ENCODE measurements at places on chromosomes 6 and 20. TPM values are rescaled to one million over a fixed set of nuclear protein-coding genes. Genes with fewer than 3 reads are reported as not detected.

NOTCH4 gene
- 4.3 TPM for total RNA-seq

DNA sequence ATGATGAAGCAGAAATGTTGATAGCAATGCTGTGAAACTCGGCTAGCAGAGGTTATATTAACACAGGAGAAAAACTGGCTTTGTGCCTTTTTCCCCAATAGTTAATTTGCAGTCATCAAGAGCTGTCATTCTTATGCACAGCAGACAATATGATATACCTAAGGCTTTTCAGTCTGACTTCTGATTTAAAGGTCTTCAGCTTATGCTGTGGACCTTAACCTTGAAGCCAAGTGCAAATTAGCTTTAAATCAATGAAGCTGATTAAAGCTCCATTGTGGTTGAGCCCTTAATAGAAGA is 171.6 kb upstream of the ID4 start:
- no peak for DNase-seq

FAM83D gene
- total RNA-seq: 11.2 TPM

GRCh38 chr6:106617302-106617701 is 12.0 kb downstream of the RTN4IP1 start:
- no peak for DNase-seq

DNA sequence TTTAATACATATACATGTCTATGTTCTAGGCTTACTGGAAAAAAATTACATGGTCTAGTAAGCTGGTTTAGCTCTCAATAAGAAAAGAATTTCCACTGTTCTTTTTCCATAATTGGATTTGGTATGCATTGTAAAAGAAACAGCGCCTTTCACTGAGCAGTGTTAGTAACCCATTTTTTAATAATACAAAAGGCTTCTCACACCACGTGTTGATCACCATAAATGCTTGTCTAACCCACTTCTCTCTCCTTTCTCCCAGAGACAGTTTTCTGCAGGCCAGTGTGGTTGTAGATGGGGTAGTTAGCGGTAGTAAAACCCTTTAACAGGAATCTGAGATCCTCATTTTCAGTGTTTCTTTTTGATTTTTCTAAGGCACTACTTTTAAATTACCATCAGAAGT is 348.7 kb upstream of the MANEA start:
- no peak for DNase-seq

ERVFRD-1 gene
- 0.09 TPM for total RNA-seq

- no peak for DNase-seq
These were observed 7.9 kb upstream of the BHLHE23 start for GRCh38 chr20:63014710-63015109.

- no peak for DNase-seq
These were observed 38.6 kb upstream of the SENP6 start for GRCh38 chr6:75563032-75563431.

DNA sequence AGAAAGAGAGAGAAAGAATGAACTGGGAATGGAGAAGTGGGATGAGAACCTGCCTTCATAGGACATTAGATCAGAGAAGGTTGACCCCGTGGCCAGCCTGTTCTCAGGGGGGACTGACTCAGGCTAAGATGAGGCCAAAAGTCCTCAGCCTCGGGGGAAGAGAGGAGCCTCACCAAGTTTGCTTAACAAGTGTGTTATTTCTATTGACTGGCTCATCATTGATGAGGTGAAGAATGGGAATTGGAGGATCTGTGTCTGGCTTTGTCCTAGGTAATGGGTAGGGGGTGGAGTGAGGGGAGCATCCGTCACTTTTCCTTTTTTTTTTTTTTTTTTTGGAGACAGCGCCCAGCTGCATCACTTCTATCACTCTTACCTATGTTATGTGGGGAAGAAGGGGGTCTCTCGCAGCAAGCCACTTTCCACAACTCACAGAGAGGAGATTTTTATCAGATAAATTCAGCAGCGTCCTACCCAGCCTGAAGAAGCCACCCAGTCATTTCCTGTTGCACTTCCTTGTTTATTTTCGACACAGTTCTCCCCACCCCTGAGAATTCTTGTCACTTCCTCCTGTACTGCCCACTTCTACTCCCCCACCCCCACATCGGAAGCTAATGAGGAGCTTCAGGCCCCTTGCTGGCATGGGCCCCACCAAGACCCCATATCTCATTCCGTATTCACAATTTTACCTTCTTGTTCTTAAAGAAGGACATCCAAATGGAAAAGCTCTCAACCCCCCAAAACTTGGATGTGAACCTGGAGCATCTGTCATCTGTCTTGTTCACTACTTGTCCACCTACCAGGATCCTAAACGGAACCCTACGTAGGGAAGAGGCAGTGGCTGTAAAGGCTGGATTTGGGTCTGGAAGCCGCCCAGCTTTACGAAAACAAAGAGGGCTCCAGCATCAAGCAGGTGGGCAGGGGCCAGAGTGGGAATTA is 2.8 kb upstream of the RNASET2 start:
- peak; percentile 64 for DNase-seq

SLPI gene
- 47.4 TPM for total RNA-seq

- DNase-seq: no peak
These were observed 75.1 kb downstream of the EDN3 start for GRCh38 chr20:59375541-59375940.

VAPB gene
- 63.3 TPM for total RNA-seq

DNA sequence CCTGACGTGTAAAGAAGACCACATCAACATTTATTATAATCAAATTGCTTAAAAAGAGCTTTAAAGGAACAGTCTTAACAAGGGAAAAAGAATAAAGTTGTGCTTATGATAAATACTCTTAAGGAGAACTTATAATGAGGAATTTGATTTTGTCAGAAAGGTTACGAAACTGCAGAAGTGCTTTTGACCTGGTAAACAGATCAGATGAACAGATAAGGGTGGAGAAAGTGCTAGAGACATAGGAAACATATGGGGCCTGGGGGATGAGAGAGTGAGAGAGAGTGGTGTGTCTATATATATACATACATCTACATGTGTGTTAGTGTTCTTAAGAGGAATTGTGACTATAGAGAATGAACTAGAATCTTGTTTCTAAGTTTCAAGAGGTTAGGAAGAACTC is 186.2 kb upstream of the GJE1 start:
- DNase-seq: no peak

STMND1 gene
- 1.4 TPM for total RNA-seq

DNA sequence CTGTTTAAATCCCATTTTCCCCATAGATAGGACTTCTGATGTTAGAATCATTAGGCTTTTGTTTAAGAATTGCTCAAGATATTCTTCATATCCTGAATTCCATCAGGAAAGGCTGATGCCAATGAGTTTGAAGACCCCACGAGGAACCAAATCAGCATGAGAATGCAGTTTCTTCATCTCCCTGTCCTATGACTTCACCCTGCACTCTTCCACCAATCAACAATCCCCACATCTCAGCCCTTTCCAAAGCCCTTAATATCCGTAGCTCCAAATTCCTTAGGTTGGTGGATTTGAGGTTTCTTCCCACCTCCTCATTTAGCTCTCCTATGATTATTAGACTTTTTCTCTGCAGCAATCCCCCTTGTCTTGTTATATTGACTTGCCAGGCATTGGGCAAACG is 88.3 kb upstream of the PRND start:
- DNase-seq: no peak

DNA sequence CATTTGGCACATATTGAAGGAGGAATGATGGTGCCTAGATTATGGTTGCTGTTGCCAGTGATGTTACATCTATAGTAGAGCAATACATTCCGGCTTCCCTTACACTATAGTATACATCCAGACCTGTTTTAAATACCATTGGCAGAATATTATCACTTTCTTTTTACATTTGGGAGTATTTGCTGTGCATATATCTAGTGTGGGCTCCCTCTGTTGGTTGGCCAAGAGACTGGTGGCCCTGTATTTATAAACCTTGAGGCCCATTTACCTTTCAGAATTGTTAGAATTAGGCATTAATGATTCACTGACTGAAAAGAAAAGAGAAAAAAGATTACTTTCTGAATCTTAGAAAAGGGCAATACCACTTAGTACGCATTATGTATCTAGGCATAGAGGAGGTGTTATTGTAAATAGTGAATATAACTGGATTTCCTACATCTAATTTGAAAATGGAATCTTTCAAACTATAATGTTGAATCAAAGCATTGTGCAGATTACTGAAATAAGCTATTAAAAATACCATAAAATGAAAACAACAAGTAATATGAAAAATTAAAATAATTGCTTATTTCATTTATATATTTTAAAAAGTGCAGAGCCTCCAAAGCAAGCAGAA is 628.8 kb upstream of the MAN1A1 start:
- DNase-seq: no peak

RIMS1 gene
- total RNA-seq: 0.28 TPM

DNA sequence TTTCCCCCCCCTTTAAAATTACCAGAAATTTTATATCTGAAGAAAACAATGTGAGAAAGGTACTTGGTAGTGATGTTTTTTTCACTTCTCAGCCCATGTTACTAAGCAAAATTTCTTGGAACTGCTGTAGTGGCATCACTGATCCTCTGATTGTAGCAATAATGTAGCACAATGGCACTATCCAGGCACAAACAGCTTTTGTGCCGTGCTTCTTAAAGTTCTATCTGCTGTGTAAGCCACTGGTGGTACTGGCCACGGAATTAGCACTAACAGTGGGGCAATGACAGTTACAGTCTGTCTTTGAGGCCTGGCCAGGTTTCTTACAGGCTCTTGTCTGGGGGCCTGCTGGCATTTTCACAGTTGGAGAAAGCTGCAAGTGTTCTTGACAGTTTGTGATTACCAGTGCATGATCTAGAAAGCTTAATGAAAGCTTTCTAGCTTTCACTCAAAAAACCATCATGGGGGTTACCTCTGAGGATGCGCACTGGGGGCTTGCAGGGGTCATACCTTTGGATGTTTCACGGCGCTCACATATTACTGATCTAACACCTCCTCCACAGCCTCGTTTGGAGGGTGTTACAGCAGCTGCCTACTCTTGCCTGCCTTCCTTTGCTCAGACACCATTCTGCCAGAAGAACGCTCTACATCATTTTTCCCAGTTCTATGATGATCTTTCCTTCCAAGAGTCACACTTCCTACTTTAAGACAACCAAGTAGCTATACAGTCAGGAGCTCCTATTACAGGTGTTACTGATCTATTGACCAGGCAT is 58.4 kb upstream of the ARMH2 start:
- no peak for DNase-seq

GRCh38 chr6:138107078-138107751 is at the start of gene PERP:
TSS of gene PERP (minus strand) at chr6:138107419. CDS start at chr6:138107340, 79 bp downstream.
- peak; percentile 89 for DNase-seq

GRCh38 chr6:431986-432385 is 40.4 kb downstream of the IRF4 start:
- no peak for DNase-seq

TENT5A gene
- 26.3 TPM for total RNA-seq

- peak; percentile 64 for DNase-seq
These were observed 68.9 kb upstream of the FAM184A start for GRCh38 chr6:119147101-119148053.

GRCh38 chr6:168264593-168265335 is 54.8 kb downstream of the DACT2 start:
- DNase-seq: peak; percentile 39

PLN gene
- total RNA-seq: 31.1 TPM

ARMC12 gene
- 0.46 TPM for total RNA-seq

DNA sequence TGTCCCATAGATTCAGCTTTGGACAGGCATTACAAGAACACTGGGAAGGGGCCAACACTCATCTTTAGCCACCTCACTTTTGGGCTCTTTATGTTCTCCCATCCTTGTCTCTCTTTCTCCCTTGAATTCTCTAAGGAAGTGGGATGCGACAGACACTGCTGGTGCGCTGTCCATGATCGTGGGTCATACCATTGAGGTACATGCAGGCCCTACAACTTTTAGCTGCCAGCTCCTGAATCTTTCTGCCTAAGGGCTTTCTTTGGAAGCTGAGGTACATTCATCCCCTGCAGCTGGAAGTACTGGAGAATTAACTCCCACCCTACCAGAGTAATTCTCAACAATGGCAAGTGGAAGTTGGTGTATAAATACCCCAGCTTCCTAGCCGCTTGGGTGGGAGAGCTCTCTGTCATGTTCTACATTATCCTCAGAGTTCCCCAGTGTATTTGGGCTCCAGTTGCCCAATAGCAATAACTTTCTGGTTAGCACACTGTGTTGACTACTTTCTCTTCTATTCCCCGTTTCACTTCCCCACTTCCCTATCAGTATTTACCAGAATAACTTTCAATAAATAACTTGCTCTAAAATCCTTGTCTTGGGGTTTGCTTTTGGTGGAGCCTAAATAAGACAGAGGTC is 309.4 kb upstream of the RNF24 start:
- DNase-seq: no peak

- peak; percentile 37 for DNase-seq
These were observed 18.9 kb downstream of the MANBAL start for GRCh38 chr20:37308086-37309050.

- no peak for DNase-seq
These were observed 107.3 kb upstream of the OLIG3 start for GRCh38 chr6:137601471-137601870.

Measured in left colon (tissue), 2 donors.